G401 (cell line): ENCODE measurements at places on chromosomes 4 and X.

GRCh38 chr4:54213761-54214160 is 15.3 kb upstream of the PDGFRA start:
- no peak for DNase-seq

- no peak for DNase-seq
Observed at GRCh38 chr4:8841678-8842268, 29.9 kb downstream of the HMX1 start.

GRCh38 chr4:51866835-51867234 is 23.9 kb downstream of the DCUN1D4 start:
- DNase-seq: no peak

GRCh38 chr4:10715696-10716095 is 31.1 kb upstream of the CLNK start:
- no peak for DNase-seq
